Putamen (tissue), 1 donor: ENCODE measurements at places on chromosomes 2 and 18.

DNA sequence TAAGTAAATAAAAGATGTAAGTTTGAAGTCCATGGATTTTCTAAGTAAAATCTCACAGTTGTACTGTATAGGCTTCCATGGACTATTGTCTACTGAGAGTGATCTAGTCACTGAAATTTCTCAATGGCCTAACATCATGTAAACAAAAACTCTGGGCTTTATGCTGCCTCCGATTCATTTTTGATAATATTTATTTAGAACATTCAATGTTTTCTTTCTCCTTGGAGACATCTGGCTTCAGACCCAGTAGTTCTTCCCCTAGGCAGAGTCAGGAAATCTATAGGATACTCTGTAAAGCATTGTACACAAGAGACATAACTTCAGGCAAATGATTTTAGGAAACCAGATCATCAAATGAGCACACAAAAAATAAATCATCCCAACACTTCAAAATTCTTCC is 1208.6 kb upstream of the ZEB2 start:
- DNase-seq, result no peak

GRCh38 chr2:177746358-177746757 is 326.2 kb downstream of the PDE11A start:
- no peak for DNase-seq

DNA sequence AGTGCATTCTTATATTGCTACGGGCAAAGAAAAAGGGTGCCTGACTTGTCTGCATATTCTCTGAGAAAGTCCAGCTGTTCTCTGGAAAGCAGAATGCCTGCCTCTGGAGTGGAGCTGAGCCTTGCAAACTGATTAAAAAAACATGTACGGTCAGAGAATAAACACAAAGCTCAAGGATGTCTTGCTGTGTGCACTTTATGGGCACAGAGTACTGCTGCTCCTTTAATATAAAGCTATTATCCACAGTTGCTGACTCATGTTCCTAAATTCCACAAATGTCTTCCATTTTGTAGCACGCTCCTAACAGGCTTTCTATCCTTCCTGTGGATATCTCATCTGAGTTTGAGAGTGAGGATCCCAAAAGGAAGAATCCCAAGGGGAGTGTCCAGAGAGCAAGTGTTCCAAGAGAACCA is 229.0 kb downstream of the MREG start:
- DNase-seq, result no peak

DNA sequence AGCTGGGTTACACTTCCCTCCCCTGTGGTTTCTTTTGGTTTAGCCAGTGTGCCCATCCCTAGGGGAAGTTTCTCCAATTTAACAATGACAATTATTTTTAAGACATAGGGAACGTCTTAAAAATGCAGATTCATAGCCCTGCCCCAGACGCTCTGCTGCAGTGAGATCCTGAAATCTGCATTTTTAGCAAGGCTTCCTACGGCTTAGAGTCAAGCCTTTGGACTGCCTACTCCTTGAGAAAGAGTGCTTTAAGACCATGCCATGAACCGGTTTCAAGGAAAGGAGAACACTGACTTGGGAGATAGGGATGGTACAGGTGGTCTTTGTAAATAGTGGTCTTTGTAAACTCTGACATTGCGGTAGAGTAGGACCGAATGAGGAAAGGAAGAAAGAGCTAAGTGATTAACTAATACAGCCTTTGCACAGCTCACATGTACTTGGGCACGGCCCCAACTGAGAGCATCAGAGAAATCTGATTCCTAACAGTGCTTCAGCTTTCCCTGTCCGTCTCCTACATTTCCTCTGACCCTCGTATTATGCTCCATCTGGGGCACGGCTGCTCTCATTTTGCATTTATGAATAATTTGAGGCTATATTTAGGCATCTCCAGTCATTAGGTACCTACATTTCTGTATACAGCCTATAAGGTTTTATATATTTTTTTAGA is 217.6 kb upstream of the TANK start:
- DNase-seq, result no peak

DNA sequence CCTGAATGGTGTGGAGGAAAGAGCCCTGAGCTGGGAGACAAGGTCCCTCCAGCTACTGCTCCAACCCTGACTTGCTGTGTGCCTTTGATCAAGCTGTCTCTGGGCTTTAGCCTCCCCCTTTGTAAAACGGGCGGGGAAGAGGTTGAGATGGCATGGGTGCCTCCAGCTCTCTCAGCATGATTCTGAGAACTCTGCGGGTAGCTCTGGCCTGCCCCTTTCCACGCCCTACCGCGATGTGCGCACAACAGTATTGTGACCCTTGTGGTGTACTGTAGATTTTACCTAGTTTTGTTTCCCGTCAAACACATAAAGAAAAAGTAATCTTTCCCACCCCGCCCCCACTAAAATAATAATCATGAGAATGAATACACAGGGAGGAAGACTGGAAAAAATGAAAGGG is 5.3 kb downstream of the CD8A start:
- DNase-seq, result no peak

- DNase-seq, result no peak
These were observed 2.8 kb upstream of the OTOS start for GRCh38 chr2:240143276-240143675.

DNA sequence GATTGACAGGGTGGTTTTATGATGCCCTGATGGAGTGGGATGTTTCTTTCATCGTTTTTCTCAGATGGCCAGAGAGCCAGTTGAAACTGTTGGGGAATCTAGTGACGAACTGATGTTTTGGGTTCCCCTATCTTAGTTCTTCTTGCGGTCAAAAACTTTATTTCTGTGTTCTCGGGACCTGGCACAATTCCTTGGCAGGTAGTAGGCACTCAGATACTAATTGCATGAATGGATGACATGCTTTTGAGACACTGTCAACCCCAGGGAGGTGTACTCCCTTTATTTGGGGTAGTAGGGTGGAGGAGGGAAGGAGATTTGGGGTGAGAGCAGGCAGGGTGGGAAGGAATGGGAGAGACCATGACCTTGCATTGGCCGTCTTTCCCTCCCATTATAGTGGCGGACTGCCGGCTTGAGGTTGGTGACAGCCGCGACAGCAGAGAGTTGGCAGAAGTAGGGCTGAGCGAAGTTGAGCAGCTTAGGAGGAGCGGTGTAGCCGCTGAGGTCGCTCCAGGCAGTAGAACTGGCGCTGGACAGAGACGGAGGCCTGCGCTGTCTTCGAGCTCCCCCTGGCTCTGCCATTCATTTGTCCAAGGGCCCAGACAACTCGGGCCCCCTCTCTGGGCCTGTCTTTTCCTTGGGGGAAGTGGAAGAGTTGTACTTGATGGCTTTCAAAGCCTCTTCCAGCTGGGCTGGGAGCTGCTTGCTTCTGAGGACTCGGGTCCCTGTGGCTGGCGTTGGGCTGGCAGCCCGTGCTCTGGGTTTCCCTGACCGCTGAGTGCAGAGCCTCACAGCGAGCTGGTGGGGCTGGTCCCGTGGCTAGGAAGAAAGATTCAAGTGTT is 2.6 kb downstream of the TET3 start:
- DNase-seq, result no peak

DNA sequence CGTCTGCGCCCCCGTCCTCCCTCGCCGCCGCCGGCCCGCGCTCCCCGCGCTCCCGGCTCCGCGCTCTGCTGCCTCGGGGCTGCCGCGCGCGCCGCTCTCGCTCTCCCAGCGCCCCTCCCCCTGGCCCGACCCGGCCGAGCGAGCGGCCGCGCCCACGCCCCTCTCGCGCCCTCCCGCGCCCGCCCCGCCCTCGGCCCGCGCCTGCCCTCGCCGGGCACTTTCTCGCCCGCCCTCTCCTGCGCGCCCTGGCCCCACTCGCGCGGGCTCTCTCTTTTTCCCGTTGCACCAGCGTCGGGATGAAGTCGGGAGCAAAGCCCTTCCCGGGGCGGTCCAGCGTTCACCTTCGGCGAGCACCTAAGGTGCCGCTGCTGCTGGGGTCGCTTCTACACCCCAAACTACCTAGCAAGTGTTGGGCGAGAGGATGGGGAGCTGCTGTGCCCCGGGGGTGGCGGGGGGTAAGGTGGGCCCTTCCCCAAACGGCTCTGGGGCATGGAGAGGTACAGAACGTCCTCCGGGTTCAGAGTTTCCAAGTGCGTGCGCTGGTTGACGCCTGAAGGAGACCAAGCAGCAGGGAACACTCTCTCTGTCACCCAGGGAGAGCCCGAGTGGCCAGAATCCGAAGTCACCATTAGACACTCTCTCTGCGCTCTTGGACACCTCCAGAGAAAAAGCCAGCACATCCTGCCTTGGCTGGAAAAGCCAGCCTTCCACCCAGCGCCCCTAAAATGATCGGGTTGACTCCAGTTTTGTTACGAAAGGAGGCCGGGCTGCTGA is at the start of gene COLEC12:
Gene COLEC12, minus strand, starts transcription at position 70 of the 774 bp plus-strand sequence. CDS start 187 bp downstream, outside the sequence.
- no peak for DNase-seq

- no peak for DNase-seq
These were observed 143.5 kb upstream of the LMAN1 start for GRCh38 chr18:59502274-59503175.

GRCh38 chr2:215188078-215188477 is 49.7 kb upstream of the ABCA12 start:
- DNase-seq, result no peak

DNA sequence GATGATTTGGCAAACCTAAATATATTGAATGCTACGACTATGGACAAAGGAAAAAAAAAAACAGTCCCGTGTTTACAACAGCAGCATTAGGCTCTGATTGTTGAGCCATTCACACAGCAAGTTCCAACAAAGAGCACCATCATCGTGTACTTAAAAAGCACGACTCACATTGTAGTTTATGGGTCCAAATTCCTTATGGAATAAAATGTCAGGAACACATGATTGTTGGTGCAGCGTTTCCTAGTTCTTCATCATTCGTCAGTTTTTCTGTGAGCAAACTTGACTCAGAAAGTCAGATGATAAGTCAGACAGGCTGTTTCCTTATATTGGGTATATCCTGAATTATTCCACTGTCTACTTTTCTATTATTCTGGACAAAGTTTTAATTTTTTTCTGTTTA is 10.0 kb upstream of the KIDINS220 start:
- no peak for DNase-seq
